ENCODE measurements at places on chromosomes 7 and 10.

- DNase-seq = no peak
Observed at GRCh38 chr7:127485482-127485881, 93.0 kb upstream of the ZNF800 start.

DNA sequence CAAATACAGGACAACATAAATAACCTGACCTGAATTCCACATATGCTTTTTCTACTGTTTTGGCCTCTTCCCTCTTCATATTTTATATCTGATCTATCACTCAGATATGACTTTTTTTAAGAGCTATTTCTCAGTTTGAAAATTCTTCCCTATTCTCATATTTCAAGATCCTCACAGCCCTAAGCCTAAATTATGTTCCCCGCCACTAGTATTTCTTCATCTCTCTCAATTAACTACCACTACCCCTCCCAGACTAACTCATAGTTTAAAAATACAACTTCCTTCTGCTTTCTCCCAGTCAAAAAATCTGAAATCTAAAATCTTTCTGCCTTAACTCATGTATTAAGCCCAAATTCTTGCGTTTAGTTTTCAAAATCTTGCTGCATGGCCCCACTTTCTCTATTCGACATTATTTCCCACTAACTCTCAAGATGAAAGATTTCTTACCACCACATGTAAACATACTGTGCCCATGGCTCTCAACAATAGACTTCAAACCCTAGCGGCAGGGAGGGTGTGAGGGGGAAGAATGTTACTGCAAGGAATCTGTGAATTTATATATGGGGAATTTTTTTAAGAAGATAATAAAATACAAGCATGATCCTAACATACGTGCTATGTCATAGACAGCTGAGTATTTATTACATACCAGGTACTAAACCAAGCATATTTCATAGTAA lies 64.6 kb downstream of the TFEC start:
- DNase-seq = no peak

DNA sequence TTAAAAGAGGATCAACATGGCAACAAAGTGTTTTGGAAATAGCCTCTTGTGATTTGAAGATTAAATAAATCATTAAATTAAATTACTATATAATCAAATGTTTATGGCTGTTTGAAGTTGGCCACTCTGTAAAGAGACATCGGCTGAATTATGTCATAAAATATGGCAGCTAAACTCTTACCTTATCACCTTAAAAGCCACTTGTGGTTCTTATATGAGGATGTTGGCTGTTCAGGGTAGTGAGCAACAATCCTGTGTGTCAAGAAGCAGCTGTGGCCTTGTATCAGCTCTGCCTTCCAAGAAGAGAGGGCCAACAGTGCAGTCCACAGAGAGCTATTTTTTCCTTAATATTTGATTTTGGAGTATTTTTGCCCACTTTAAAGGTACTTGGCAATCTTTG lies 113.4 kb upstream of the CDK6 start:
- no peak for DNase-seq

DNA sequence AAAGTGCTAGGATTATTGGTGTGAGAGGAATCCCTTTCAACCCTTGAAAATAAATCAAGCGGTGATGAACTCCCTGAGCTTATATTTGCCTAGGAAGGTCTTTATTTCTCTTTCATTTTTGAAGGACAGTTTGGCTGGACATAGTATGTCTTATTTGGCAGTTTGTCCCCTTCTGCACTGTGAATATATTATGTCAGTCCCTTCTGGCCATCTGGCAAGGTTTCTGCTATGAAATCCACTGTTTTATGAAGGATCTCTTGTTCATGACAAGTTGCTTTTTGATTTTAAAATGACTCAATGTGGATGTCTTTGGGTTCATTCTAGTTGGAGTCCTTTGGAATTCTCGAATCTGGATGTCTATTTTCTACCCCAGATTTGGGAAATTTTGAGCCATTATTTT lies 21.7 kb upstream of the MCM10 start:
- no peak for DNase-seq

DNA sequence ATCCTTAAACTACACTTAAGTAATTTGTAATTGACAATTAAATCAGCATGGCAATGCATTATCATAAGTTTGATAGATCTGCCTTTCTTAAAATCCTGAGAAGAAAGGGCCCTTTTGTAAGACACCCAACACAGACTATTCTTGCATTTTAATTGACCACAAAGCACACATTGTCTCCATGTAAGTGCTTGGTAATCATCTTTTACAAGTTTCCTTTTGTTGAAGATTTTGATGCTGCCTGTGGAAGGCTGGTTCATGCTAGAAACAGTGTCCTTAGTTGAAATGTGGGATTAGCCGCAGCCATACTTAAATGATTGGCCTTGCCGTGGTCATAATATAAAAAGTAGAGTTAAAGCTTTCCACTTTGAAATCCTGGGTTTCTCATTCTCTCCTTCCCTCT lies 32.3 kb upstream of the CELF2 start:
- no peak for DNase-seq

- DNase-seq = no peak
Observed at GRCh38 chr10:114771157-114771556, 50.4 kb upstream of the FHIP2A start.

GRCh38 chr7:106623315-106623660 lies 37.7 kb downstream of the CCDC71L start:
- no peak for DNase-seq

DNA sequence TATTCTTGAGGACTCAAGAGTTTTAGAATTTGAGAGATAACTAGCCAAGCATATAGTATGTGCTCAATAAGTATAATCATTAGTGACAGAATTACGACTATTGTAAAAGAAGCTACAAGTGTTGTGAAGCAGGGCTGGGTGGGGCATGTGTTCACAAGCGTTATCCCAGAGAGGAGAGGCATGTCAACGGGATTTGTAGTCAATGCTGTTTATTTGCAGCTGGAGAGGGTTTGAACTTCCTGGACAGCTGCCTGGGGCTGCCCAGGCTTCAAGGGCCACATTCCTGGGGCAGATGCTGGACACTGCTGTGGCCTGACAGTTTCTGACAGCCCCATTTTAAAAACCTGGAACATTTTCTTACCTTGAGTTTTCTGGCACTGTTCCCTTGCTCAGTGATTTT lies 36.9 kb upstream of the CDHR3 start:
- no peak for DNase-seq

DNA sequence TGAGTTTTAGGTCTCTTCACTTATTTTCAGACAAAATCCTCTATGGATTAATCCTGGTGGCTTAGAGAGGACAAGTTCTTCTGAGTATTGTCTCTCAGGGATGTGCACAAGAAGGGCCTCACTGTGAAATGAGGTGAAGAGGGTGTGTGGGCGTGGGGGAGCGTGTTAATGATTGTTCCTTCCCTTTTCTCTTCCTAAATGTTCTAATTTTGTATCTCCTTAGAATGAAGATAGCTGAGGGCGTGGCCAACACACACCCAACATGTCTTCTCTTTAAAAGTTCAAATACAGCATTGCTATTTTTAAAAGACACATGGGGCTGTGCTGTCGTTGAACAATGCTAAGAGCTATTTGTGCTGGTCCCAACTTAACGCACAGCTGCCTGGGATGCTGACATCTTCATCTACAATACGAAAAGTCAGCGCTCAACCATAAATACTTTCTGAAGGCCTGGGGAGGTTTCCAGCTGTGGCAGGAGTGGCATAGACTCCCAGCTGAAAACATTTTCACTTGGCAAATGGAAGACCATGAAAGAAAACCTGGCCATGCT lies 135.9 kb downstream of the JCAD start:
- DNase-seq = no peak

Data from activated naive CD4-positive, alpha-beta T cell treated with anti-CD3 and anti-CD28 coated beads, Interleukin-2, amount 50 U/mL, for 16 hours (primary cell).